ENCODE measurements at places on chromosomes 7 and 10. TPM values are rescaled to one million over a fixed set of nuclear protein-coding genes. Genes with fewer than 3 reads are reported as not detected.

The NHLRC2 gene
- total RNA-seq, result 51.5 TPM

GRCh38 chr7:134602881-134603451 lies 43.7 kb upstream of the BPGM start:
- DNase-seq, result no peak

GRCh38 chr7:22980422-22980821 lies 33.5 kb downstream of the HYCC1 start:
- DNase-seq, result no peak

The OPN1SW gene
- total RNA-seq, result not detected

The GPR37 gene
- total RNA-seq, result 1.2 TPM

DNA sequence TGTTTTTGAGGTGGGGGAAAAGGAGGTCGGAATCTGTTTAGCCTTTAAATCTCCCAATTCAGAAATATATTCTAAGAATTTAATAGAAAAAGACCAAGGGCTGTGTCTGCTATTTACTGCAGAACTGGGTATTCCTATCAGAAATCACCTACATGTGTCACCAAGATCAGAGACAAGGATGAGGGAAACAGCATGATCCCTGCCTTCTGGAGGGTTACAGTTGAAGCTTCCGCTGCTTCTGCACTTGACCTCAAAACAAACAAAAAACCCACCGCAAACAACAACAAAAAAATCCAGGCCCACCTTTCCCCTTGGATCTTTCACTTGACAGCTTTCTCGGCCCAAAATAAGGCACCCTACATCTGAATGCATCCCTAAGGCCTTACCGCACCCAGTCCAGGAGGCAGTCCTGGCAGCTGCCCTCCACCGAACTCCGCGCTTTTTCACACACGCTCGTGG lies 750 bp upstream of the CDK14 start:
- DNase-seq, result no peak

DNA sequence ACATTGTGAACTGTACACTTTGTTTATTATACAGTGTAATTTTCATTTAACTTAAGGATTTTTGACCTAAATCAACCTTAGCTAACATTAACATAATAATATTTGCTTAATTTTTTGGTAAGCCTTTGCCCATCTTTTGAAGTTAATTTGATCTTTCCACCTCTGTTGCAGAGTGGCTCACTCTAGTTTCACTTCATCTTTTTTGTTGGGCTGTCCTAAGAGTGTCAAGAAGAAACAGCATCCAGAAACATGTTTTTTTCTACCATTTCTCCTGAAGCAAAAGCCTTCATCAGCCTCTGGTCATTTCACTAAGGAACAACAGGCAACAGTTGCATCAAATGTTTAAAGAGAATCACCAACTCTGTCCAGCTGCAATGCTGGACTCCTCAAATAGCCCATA lies 824.7 kb downstream of the REEP3 start:
- DNase-seq, result no peak

DNA sequence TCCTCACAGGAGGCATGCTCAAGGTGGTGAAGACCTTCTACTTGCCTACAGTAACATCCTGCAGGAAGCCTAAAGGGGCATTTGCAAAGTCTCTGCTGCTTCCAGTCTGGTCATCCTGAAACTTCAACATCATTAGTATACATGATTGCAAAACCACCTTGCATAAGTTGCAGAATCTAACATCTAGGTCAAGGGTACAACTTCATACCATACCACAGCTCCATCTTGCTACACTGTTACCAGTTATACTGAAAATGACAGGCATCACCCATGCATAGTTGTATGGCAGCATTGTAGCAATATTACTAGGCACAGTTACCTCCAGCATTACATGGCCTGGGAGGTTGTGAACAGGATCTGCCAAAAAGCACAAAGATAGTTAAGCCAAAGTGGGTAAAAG lies 13.7 kb upstream of the MACROH2A2 start:
- DNase-seq, result no peak

DNA sequence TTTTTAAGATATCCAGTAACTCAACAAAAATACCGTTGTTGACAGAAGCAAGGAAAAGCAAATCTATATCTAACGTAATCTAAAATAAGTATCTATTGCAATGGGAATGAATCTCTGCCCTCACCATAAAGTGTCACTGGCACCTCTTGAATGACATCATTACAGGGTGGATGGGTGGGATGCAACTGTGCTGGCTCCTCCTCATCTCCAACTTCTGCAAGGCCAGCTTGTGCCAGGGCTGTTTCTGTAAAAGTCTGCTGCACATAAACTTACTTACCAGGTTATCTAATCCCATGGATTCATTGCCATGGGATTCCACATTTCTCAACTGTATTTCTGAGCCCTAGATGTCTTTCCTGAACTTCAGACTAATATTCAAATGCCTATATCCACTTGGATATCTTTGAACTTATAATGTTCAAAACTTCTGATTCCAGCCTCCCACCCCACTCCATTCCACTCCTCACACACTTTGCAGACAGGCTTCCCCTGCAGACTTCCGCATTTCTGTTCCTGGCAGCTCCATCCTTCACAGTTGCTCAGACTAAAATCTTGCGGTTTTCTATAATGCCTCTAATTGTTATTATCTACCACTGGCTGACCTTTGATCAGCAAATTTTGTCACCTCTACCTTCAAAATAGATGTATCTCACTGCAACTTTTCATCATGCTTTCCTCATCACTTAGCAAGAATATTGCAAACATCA lies 10.7 kb downstream of the FGL2 start:
- no peak for DNase-seq

DNA sequence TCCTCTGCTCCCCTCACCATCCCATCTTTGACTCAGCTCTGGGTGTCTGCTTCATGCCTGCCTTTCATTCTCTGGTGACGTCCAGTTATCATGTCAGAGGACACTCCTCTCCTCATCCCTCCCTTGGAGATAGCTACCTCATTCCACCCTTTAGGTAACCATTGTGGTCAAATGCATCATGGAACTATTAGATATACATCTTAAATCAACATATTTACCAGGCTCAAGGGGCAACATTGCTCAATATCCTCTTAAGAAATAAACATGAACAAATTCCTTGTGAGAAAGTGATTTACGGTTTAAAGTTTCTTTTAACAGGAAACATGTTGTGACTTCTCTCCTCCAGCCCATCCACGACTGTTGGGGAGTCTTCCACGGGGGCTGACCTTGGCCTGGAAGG lies 511.6 kb upstream of the IGFBP3 start:
- no peak for DNase-seq

- DNase-seq, result no peak
These were observed 88.4 kb upstream of the ZMIZ1 start for GRCh38 chr10:78980354-78980753.

- no peak for DNase-seq
These were observed 25.8 kb downstream of the TMEM120A start for GRCh38 chr7:75968561-75969001.

Measured in mucosa of descending colon (tissue), 3 donors.